COLO829 (cell line): ENCODE measurements at places on chromosomes 6 and 20.

GRCh38 chr6:13282393-13283069, 45.8 kb downstream of the TBC1D7 start:
- no peak for DNase-seq

- DNase-seq = no peak
These were observed 704.4 kb downstream of the UTRN start for GRCh38 chr6:144989319-144990107.

- DNase-seq = no peak
These were observed 37.9 kb downstream of the TAF4 start for GRCh38 chr20:62027698-62028321.

GRCh38 chr6:18400831-18401446, 13.8 kb downstream of the RNF144B start:
- DNase-seq = no peak
